ENCODE measurements at places on chromosomes 3 and 15. TPM values are rescaled to one million over a fixed set of nuclear protein-coding genes. Genes with fewer than 3 reads are reported as not detected.

GRCh38 chr3:61638741-61639140 lies 77.4 kb downstream of the PTPRG start:
- no peak overlapping the region for H3K4me3 ChIP-seq
- H3K4me1 ChIP-seq, result peaks cover 5% of the 10 kb centered on the region
- no peak overlapping the region for H3K27ac ChIP-seq
- no peaks in the 10 kb centered on the region for H3K27me3 ChIP-seq
- no peak for DNase-seq

The PRR23E gene
- not detected for total RNA-seq

GRCh38 chr3:71512544-71512943 lies 71.0 kb downstream of the FOXP1 start:
- H3K36me3 ChIP-seq, result peaks cover 5% of the 10 kb centered on the region
- no peak overlapping the region for H3K27ac ChIP-seq
- H3K4me3 ChIP-seq, result no peak overlapping the region
- DNase-seq, result no peak
- H3K4me1 ChIP-seq, result peaks cover 13% of the 10 kb centered on the region

DNA sequence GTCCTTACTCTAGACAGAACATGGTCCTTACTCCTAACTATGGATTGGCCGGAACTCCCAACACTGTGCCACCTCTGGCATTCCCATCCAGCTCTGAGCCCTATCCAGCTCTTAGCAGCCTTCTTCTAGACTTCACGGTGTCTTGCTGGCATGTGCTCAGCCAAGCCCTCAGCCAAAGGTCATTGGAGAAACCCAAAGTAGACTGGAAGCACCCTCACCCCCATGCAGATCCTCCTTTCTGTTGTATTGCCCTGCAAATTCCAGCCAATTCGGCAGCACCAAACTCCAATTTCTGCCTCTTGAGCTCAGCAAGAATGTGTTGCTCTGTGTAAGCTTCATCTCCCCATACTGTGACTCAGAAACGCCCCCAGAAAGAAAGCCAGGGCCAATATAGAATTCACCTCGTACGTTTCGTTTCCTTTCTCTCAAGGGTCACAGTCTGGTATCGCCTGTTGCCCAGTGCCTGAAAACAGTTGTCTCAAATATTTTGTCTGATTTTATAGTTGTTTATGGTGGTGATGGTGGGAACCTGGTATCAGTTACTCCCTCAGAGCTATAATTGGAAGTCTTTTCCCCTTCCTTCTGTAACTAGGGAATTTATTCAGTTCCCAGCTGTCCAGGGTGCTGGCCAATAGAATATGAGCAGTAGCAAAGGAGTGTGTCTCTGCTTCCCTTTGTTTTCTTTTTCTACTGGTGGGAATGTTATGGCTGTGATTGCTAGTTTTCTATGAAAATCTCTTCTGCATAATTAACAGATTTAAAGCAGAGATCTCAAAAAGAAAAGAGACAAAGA lies 28.4 kb upstream of the EPHB3 start:
- H3K36me3 ChIP-seq, result no peaks in the 10 kb centered on the region
- no peak overlapping the region for H3K27ac ChIP-seq
- H3K4me3 ChIP-seq, result no peak overlapping the region
- no peak for DNase-seq
- no peaks in the 10 kb centered on the region for H3K4me1 ChIP-seq

DNA sequence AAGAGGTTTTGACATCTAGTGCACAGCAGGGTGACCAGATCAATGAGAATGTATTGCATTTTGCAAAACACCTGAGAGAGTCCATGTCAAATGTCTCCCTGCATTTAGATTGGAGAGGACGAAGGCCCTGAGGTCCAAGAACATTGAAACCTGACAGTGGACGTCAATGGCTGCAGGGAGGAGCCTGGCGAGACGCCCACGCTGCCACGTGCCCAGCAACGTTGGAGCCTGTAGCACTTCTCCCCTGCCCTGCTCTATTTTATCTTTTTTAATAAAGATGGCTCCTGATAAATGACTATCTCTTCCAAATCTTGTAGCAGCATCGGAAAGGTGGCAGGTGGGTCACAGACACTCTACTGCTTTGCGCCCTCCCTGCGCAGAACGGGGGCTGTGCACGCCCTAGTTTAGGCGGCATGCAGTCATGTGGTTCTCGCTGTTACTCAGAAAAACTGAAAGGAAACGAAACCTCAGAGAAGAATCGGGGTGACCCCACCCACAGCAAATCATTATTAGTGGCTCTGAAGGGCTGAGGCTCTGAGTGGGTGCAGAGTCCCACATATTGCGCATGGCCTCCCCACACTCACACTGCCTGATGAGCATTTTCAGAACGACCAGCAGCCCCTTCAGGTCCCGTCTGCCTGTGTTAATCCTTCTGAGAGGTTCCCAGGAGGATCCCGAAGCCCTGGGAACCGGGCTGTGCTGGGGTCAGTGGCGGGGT lies 62.5 kb upstream of the TAMM41 start:
- DNase-seq, result no peak
- no peaks in the 10 kb centered on the region for H3K4me1 ChIP-seq
- no peaks in the 10 kb centered on the region for H3K36me3 ChIP-seq
- no peak overlapping the region for H3K27ac ChIP-seq
- H3K4me3 ChIP-seq, result no peak overlapping the region
- H3K27me3 ChIP-seq, result peaks cover 65% of the 10 kb centered on the region

- H3K27ac ChIP-seq, result no peak overlapping the region
- H3K27me3 ChIP-seq, result no peaks in the 10 kb centered on the region
- no peak overlapping the region for H3K4me3 ChIP-seq
- H3K4me1 ChIP-seq, result no peaks in the 10 kb centered on the region
- no peaks in the 10 kb centered on the region for H3K36me3 ChIP-seq
Observed at GRCh38 chr15:23734862-23735261, 47.8 kb upstream of the NDN start.

- peaks cover 5% of the 10 kb centered on the region for H3K36me3 ChIP-seq
- peak overlapping the region; percentile 47 for H3K27ac ChIP-seq
- no peak overlapping the region for H3K4me3 ChIP-seq
- peaks cover 44% of the 10 kb centered on the region for H3K4me1 ChIP-seq
Observed at GRCh38 chr3:129690963-129691362, 84.5 kb upstream of the PLXND1 start.

- DNase-seq, result no peak
- no peak overlapping the region for H3K27ac ChIP-seq
- H3K4me1 ChIP-seq, result no peaks in the 10 kb centered on the region
- no peak overlapping the region for H3K4me3 ChIP-seq
- H3K27me3 ChIP-seq, result no peaks in the 10 kb centered on the region
Observed at GRCh38 chr3:186938716-186939115, 8.4 kb downstream of the ST6GAL1 start.

DNA sequence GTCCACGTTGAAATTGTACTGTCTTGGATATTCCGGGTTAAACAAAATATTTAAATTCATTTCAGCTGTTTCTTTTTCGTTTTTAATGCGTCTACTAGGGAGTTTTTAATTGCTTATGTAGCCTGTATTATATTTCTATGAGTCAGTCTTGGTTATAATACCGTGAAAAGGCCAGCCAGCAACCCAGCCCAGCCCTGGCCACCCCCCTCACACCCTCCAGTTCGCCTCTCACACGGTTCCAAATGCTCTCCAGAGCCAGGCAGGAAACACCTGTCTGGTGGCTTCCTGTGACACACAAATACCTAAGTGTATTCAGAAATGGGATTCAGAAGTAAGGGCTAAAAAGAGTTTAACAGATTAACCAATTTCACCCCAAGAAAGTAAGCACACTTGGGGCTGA lies 4.4 kb downstream of the SH3BP5 start:
- H3K27ac ChIP-seq, result no peak overlapping the region
- H3K27me3 ChIP-seq, result no peaks in the 10 kb centered on the region
- H3K4me3 ChIP-seq, result no peak overlapping the region
- DNase-seq, result no peak
- peaks cover 8% of the 10 kb centered on the region for H3K4me1 ChIP-seq
- H3K36me3 ChIP-seq, result no peaks in the 10 kb centered on the region

GRCh38 chr3:193498215-193498614 lies 56.5 kb downstream of the ATP13A4 start:
- H3K27ac ChIP-seq, result no peak overlapping the region
- H3K27me3 ChIP-seq, result peaks cover 26% of the 10 kb centered on the region
- H3K4me3 ChIP-seq, result no peak overlapping the region
- peaks cover 6% of the 10 kb centered on the region for H3K4me1 ChIP-seq
- DNase-seq, result no peak

GRCh38 chr3:45623846-45624245 lies 29.3 kb downstream of the LIMD1 start:
- no peak overlapping the region for H3K4me3 ChIP-seq
- H3K27me3 ChIP-seq, result no peaks in the 10 kb centered on the region
- peaks cover 6% of the 10 kb centered on the region for H3K36me3 ChIP-seq
- no peak for DNase-seq
- peaks cover 24% of the 10 kb centered on the region for H3K4me1 ChIP-seq
- no peak overlapping the region for H3K27ac ChIP-seq

DNA sequence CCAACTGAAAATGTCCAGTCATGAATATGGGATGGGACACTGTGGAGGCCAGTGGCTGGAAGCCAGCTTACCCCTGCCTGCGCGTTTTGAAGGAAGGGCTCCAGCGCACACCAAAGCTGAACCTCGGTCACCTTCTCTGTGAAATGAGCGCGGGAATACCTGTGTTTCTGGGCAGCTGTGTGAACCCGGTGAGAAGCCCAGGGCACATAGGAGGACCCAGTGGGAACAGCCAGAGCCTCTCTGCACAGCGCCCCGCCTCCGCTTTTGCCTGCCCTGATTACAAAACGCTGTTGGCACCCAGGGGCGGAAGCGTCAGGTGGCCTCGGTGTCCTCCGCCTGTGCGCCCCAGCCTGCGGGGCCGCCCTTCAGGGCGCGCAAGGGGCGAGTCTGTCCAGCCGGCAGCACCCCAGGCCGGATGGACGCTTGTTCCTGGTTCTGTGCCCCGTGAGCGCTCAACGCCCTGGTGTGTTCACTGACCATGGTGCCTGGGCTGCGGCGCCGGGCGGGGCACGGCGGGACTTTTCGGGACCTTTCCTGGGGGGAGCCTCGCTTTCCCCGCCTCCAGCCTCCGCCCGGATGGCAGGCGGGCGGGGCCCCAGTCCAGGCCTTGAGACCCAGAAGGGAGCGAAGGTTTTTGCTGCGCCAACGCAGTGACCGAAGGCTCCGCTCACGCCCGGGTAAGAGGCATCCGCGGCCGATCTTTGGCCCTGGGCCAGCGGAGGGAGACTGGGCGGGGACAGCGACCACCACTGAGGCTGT lies at the start of gene SQOR:
SQOR (plus strand) TSS at position 598 of the 759 bp plus-strand sequence. CDS start 23,895 bp downstream, outside the sequence.
- peaks cover 8% of the 10 kb centered on the region for H3K36me3 ChIP-seq
- peaks cover 34% of the 10 kb centered on the region for H3K4me1 ChIP-seq
- peak; percentile 90 for DNase-seq
- peak within 1 kb of the TSS; percentile 92 for H3K27ac ChIP-seq
- H3K4me3 ChIP-seq, result peak within 1 kb of the TSS; percentile 99
